ENCODE measurements at places on chromosomes 5 and 9. TPM values are rescaled to one million over a fixed set of nuclear protein-coding genes. Genes with fewer than 3 reads are reported as not detected.

- DNase-seq: no peak
Measured at GRCh38 chr5:120052916-120053828, 410.9 kb upstream of the PRR16 start.

DNA sequence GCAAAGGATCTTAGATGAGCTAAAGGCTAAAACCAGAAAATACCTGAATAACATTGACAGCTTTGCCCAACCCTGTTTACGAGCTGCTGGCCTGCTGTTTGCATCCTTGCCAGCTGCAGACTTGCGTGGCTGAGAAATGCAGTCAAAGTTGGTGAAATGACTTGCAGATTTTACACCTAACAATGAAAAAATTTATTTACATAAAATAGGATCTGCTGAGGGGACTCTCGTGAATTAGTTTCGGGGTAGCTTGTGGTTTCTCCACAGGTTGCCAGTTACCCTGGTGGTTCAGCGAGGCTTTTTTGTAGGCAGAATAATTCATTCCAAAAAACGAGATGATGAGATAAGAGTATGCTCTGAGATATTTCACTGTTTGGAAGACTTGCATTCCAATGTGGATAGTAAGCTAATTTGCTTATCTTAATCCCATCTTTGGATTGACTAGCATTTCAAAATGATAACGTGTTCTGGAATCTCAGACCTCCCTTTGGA is 65.7 kb upstream of the FANCC start:
- DNase-seq: no peak

DNA sequence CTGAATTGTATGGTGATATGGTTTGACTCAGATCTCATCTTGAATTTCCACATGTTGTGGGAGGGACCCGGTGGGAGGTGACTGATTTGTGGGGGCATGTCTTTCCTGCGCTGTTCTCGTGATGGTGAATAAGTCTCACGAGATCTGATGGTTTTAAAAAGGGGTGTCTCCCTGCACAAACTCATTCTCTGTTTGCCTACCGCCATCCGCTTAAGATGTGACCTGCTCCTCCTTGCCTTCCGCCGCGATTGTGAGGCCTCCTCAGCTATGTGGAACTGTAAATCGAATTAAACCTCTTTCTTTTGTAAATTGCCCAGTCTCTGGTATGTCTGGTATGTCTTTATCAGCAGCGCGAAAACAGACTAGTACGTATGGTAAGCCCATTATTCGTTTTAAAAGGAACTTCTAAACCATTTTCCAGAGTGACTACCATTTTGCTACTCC is 48.7 kb downstream of the SLC36A1 start:
- no peak for DNase-seq

DNA sequence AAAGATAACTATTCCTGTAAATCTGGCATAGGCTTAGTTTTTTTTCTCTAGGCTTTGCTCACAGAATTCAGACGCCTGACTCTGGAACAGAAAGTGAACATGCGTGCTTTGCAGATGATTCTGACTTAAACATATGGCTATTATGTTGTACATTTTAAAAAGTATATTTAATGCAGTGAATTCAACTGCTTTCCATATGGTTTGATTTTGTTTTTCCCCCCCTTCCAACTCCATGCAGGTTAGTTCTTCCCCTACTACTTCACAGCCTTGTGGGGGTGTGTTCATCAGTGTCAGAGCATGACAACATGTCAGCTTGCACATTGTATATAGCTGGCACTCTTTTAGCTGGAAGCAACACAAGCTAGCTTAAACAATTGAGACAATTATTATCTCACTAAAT is 226.8 kb downstream of the TMEM167A start:
- no peak for DNase-seq

GRCh38 chr5:60207040-60207439 is 313.5 kb upstream of the PDE4D start:
- no peak for DNase-seq

GRCh38 chr5:149298842-149299404 is 27.3 kb downstream of the AFAP1L1 start:
- no peak for DNase-seq

- no peak for DNase-seq
Measured at GRCh38 chr9:90808398-90808797, 6.8 kb downstream of the SYK start.

DNA sequence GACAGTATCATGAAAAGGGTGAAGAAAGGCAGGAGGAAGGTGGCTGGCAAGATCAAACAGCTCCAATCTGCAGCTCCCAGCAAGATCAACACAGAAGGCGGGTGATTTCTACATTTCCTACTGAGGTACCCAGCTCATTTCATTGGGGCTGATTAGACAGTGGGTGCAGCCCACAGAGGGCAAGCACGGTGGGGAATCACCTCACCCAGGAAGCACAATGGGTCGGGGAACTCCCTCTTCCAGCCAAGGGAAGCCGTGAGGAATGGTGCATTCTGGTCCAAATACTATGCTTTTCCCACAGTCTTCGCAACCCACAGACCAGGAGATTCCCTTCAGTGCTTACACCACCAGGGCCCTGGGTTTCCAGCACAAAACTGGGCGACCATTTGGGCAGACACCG is 66.8 kb downstream of the CAMSAP1 start:
- DNase-seq: no peak

GRCh38 chr9:85536076-85536475 is 205.7 kb downstream of the AGTPBP1 start:
- no peak for DNase-seq

DNA sequence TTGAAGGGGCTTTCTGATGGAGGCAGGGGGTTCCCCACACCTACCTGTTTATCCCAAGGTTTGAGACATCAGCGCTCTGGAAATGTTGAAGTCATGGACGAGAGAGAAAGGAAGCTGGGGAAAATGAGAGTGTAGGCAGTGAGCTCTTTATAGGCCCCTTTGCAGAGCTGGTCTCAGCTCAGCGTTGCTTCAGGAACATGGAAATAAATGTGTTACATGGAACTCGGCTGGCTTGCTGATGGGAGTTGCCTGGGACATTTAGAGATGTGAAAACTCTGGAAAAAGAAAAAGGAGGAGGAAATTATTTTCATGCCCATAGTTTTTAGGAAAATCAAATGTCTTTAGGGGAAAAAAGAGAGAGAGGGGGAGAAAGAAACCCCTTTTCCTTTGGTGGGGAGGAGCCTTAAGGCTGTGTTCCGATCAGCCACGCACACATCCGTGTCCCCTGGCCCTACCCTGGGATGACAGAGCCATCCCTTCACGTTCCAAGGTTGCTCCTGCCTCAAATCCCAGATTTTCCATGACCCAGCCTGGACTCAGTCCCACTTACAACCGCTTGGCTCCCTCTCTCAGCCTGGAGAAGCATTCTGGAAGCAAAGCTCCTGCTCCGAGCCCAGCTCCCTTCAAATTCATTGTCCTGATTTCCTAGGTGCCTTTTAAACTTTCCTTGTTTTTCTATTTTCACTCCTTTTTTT is 78.3 kb downstream of the COL27A1 start:
- no peak for DNase-seq

- DNase-seq: no peak
Measured at GRCh38 chr5:136054142-136055019, 25.6 kb downstream of the TGFBI start.

DNA sequence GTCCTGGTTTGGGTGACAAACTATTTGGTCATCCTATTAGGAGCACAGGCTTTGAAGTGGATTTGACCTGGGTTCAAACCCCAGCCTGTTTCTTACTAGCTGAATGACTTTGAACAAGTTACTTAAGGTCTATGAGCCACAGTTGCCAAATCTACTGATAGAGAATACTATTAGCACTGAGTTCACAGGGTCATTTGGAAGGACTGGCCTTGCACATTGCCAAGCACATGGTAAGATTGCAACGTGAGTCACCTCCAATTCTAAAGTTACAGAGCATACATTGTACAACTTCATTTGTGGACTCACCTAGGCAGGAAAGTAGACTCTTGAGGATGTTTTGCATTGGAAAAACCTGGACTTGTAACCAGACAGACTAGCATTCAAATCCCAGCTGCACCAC is 38.9 kb downstream of the MFAP3 start:
- DNase-seq: no peak

DNA sequence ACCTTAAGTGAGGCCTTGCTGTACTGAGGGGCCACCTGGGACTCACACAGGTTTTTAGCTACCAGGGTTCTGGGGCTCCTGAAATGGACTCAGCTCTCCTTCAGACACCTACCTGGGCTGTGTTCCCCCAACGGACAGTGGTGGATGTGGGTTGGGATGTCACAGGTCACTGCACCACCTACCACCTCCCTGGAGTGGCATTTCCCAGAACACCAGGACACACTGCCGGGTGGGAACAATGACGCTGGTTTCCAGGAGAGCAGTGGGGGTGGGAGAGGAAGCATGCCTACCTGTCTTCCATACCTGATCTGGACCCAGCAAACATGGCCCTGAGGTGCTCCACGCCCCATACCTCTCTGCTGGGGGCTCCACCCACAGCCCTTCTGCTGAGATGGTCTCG is 20.9 kb downstream of the ERGIC1 start:
- no peak for DNase-seq

- no peak for DNase-seq
Measured at GRCh38 chr5:96852759-96853158, 23.5 kb upstream of the ERAP2 start.

- DNase-seq: no peak
Measured at GRCh38 chr5:111753884-111754589, 3.0 kb downstream of the NREP start.

- DNase-seq: no peak
Measured at GRCh38 chr9:133488686-133489252, 9.9 kb upstream of the SLC2A6 start.

DNA sequence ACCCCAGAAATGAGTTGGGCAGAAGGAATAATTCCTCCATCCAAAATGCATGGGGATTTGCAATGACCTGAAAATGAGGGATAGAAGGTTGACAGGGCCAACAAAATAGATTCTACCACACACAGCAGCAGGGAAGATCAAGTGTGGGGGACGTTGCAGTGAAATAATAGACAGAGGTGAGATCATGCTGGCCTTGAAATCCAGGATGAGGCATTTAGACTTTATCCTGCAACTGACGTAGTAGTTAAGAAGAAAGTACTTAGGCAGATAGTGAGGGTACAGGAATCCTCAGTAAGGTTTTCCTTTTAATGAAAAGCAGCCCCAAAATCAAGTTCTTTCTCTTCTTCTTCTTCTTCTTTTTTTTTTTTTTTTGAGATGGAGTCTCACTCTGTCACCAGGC is 31.6 kb upstream of the TGFBR1 start:
- DNase-seq: no peak

GRCh38 chr5:1838013-1838412 is 36.8 kb downstream of the NDUFS6 start:
- no peak for DNase-seq

GRCh38 chr9:125341566-125341965 is 79.9 kb downstream of the GAPVD1 start:
- no peak for DNase-seq

DNA sequence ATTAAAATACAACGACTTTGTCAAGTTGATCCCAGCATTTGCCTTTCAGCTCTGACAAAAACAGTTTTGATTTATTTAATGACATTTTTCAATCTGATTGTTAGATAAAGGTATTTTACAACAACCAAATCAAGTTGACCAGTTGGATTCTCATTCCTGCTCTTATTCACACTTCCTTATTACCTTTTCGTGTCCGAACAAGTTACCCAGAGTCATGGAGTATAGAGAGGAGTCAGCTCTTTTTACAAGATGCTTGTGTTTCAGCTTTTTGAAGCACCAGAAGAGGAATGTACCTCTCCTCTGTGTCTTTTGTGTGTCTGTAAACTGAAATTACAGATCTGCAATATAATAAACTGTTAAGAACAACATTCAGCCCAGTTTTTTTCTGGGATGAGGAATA is 151.3 kb upstream of the TMEM161B start:
- no peak for DNase-seq

DNA sequence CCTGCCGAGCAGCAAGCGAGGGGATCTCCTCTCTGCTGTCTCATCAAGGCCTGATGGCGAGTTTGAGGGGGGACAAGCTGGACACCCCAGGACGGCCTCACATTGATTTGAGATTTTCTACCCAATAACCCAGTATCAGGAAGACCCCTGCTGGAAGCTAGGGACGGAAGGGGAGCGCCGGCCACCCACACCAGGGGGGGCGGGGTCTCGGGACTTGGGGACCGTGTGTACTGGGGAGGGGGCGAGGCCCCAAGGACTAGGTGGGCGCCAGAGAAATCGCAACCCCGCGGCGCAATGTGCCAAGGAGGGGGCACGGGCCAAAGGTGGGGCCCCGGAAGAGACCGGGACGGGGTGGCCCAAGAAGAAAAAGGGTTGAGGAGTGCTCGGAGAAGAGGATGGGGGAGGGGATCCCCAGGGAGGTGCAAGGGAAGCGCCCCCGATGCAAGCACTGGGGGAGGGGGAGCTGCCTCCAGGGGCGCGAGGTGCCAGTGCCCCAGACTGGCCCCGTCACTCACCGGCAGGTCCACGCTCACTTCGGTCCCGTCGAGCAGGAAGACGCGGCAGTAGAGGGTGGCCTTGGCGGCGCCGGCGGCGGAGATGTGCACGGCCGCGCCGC is 1.1 kb downstream of the EPB41L4B start:
- no peak for DNase-seq

DNA sequence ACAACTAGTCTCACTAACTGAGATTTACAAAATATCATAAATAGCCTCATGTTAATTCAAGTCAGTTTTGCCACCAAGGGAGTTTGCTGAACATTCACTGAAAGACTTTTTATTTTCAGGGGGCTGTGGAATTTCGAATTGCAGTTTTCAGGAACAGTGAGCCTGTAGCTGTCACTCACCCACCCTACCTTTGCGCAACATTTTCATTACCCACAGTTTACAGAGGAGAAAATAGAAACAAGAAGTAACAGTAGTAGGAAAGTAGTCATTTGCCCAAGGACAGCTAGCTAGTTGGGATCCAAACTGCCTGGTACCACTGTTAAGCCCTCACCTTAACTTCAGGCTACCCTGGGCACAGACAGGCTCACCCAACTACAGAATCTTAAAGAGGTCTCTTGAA is 154.1 kb downstream of the ADAMTS12 start:
- DNase-seq: no peak

DNA sequence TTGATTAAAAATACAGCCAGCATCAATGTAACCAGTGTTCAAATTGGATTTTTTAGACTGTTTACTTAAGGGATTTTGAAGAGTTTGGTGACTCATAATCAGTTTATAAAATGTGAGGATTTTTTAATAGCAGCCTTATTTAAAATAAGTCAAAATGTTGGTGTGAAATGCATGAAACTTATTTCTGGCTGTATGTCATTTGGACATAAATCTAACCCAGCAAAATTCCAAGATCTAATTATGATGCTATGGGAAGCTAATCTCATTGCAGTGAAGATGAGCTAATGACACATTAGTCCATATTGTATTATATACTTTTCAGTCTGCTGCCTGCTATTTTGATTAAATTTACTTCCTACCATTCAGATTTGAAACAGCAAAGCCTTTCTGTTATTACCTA is 140.3 kb downstream of the AOPEP start:
- no peak for DNase-seq

- no peak for DNase-seq
Measured at GRCh38 chr5:150159741-150160179, 4.1 kb upstream of the PDGFRB start.

- DNase-seq: no peak
Measured at GRCh38 chr5:123545506-123545905, 33.5 kb downstream of the CSNK1G3 start.

GRCh38 chr9:2853517-2853916 is 9.6 kb upstream of the PUM3 start:
- DNase-seq: no peak

PITX1 gene
- not detected for total RNA-seq

MINAR2 gene
- not detected for total RNA-seq

CNOT6 gene
- total RNA-seq: 36.2 TPM

IPO11 gene
- total RNA-seq: 23.8 TPM

ADGRD2 gene
- not detected for total RNA-seq

PCDHB4 gene
- total RNA-seq: not detected

SLC4A9 gene
- total RNA-seq: 0.78 TPM

NR2F1 gene
- not detected for total RNA-seq

SMIM15 gene
- total RNA-seq: 48.5 TPM

IFNE gene
- not detected for total RNA-seq

Measured in activated CD4-positive, alpha-beta memory T cell treated with anti-CD3 and anti-CD28 coated beads, Interleukin-2, amount 10 ng/mL, durations not matched to agents 7 days and 5 days (primary cell).